ENCODE measurements at places on chromosomes 5 and 9.

GRCh38 chr5:131206772-131207171 lies 36.0 kb downstream of the LYRM7 start:
- no peak for DNase-seq

GRCh38 chr9:93958121-93958818 lies 3.1 kb upstream of the BARX1 start:
- no peak for DNase-seq

- no peak for DNase-seq
Measured at GRCh38 chr5:124238350-124238749, 508.1 kb downstream of the ZNF608 start.

DNA sequence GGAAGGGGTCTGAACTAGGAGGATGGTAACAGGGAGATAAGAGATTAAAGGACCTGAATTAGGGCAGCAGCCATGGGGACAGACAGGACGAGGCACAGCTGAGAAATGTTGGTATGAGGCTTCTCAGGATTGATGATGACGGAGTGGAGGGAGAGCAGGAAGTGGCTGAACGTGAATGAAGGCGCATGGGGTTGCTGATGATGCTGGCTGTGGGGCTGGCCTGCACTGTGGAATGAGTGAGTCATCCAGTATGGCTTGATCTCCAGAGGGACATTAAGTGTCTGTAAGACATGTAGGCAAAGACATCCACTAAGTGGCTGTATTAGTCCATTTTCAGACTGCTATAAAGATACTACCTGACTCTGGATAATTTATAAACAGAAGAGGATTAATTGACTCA lies 256.4 kb downstream of the ICE1 start:
- DNase-seq = no peak

DNA sequence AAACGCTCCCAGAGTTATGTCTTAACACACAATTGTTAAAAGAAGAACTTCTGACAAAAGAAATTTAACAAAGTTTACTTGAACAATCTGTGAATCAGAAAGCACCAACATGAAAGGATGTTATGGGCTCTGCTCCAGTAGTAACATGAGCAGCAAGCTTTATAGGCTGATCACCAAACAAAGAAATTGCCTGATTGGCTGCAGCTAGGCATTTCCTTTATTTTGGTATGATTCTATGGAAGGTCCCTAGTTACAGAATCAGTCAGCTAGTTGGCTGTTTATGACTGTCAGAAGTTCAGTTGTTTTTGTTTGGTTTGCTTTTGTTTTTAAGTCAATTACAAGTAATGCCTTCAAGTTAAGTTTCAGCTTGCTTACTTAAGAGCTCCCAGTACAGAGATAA lies 102.4 kb upstream of the SMC2 start:
- DNase-seq = no peak

- no peak for DNase-seq
Measured at GRCh38 chr9:109473329-109473728, 24.8 kb downstream of the PTPN3 start.

DNA sequence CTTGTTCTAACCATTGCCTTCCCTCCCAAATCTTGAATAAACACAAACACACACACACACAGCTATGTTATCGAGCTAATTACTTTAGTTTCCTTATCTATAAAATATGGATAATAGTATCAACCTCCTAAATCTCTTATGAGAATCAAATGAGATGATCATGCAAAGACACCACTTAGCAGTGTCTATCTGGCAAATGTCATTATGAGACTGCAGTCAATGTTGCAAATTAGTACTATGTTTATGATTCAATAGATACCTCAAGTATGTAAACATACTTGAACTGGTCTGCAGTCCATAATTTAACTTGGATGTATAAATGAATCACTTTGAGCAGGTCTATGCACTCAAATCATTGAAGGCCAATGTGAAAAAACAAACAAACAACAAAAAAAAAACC lies 22.2 kb upstream of the ERAP2 start:
- no peak for DNase-seq

DNA sequence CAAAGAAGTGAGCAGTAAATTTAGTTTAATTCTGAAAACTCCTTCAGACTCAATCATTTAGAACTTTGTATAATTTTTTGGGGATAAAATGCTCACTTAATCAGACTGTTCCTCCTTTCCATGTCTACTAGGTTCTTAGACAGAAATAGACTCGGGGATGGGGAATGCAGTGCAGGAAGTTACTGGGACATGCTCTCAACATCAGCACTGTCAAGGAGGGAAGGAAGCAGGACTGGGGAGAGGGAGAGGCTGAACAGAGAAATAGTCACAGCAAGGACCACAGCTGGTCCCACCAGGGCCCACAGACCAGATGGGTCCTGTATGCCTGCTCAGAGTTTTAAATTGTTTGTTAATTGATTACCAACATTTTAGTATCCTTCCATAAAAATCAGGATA lies 310.1 kb upstream of the MSX2 start:
- no peak for DNase-seq

- DNase-seq = peak; percentile 86
Measured at GRCh38 chr9:125126019-125126746, 17.1 kb downstream of the SCAI start.

DNA sequence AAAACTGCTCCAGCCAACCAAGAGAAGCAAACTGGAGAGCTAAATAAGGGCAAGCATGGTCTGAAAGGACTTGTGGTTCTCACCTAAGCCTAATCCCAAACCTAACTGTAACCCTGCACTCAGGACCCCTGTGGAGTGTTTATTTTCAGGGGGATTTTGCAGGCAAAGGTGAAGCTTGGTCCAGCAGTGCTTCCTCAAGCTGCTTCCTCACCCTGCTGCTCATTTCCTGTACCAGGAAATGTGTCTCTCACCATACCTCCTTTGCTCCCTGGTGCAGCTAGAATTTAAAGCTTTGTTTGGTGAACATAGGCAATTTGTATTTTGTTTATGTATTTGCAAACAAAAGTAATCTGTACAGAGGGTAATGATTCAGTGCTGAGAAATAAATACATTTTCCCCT lies 50.2 kb downstream of the CARTPT start:
- no peak for DNase-seq

DNA sequence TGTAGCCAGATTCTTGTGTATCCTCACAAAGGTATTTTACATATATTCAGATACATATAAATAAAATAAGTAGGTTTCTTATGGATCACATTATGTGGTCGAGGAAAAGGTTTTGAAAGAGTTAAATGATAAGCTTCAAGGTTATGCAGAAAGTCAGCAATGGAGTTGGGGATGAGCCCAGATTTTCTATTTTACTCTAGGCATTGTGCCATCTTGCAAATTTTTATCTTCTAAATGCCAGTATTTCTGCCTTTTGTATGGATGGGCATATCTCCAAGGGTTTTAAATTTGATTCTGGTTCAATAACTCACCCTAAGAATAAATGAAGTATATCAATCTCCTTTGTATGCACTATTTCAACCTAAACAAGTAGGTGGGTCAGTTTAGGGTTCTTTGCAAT lies 410.7 kb downstream of the DMRTA1 start:
- DNase-seq = no peak

DNA sequence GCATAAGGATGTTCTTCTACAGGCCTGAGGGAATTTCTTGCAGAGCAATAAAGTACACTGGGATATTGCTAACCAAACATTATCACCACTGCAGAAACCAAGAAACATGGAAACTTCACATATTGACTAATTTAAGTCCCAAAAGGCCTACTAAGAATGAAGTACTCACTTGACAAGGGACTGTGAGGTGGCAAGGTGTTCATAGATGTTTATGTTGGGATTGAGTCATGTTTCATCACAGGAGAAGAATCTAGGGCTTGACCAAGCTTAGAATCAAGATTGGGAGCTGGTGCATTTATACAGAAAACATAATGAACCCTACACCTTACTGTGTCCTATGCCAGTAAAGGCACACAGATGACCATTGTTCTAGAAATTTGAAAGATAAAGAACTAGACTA lies 56.7 kb upstream of the GAS1 start:
- DNase-seq = no peak

GRCh38 chr9:133955821-133956411 lies 36.2 kb downstream of the VAV2 start:
- no peak for DNase-seq

- no peak for DNase-seq
Measured at GRCh38 chr5:95919658-95920057, 42.0 kb downstream of the ELL2 start.

- peak; percentile 43 for DNase-seq
Measured at GRCh38 chr9:108468364-108468763, 387.4 kb downstream of the ACTL7B start.

DNA sequence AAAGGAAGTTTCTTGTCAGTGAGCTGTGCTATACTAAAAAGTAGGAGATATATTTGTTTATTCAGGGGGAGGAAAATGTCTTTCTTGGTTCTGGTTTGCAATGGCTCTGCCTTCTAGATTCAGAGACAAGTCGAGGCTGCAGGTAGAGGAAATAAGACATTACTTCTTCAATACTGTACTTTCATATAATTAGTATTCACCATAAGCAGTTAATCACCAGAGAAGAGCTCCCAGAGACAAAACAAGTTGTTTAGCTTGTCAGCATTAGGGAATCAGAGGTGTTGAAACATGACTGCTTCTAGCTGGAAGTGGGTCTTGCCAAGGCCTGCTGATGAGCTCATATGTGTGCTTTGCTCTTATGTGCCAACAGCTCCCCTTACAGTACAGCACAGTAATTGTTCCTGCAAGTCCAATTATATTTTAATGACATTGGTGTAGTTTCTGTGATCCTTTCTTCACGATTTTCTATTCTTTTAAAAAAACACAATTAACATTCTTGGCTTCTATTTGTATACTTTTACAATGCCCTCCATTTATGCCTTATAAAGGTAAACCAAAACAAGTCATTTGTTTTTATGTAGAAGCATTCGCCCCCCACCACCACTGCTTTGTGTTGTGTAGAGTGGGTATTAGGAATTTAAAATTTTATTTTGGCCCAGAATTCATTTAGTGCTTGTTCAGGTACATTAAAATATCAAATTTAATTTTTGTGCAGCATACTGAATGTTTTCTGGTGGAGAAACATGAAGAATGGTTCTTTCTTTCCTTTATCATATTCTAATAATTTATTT lies 112.2 kb downstream of the RPS23 start:
- peak; percentile 84 for DNase-seq

DNA sequence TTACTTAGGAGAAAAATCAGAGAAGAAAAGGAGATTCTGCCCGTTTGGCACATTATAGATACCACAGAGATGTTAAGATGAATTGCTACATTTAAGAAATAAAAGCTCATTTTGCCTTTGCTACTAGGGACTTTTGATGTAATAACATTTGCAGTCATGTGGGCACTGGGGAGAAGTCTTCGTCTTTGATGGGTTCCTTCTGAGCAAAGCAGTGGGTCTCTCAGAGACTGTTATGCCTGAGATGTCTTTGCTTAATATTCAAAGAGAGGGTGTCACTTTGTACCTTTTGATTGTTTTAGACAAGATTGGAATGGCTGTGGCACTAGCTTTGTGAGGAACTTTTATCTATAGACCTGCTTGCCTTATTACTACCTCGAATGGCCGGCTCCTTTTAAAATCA lies 25.0 kb downstream of the SLC25A25 start:
- no peak for DNase-seq

- no peak for DNase-seq
Measured at GRCh38 chr9:23907343-23907742, 81.3 kb upstream of the ELAVL2 start.

DNA sequence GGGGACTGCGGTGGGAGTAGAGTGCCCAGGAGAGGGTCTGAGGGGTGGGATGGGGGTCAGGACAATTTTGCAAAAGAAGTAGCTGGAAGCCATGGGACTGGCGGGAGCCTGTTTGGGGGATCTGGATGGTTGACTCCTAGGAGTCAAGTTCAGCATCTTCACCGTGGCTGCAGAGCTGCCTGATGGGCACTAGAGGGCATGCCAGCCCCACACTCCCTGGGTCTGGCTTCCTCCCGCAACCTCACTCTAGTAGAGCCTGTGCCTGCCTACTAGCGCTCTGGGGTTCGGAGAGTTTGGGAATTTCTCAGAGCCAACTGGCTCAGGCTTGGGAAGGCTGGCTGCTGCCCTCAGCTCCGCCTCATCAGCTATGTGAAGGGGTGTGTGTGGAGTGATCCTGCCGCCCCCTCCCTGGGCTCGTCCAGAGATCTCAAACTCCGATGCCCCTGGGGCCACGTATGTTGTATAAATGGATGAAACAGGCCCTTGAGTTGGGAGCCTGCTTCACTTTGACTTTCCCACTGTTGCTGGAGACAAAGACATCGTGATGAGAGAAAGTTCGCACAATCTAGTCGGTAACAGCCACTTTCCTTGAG lies 10.8 kb downstream of the TSPAN17 start:
- DNase-seq = peak; percentile 71

- DNase-seq = no peak
Measured at GRCh38 chr9:92680166-92681119, 10.5 kb upstream of the IPPK start.

DNA sequence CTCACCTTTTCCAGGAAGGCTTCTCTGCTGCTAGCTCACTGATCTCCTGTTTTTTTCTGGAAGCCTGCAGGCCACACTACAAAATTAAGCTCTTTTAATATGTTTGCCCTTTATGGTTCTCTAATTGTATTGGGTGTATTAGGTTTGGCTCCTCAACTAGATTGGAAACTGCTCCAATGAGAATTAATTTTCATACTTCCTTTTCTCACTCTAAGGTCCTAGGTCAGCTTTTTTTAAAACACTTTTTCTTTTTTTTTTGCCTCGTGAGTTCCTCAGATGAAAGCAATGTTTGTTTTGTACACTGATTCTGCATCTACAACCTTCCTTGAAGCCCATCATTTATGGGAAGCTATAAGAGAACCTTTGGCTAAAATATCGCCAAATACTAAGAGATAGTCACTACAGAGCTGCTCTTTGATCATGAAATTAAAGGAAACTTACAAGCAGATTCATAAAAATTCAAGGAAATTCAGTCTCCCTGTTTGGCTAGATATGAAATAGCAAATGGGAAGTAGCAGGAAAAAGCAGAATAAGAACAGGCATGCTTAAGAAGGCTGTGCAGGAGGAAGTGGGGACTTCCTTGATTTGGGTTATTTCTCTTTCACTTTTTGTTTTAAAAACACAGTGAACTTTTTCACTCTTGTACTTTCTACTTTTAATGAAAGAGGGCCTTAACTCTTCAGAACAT lies 55.2 kb upstream of the FYB1 start:
- DNase-seq = no peak

GRCh38 chr9:93589688-93590087 lies 13.3 kb downstream of the PHF2 start:
- DNase-seq = no peak

- DNase-seq = no peak
Measured at GRCh38 chr5:82748688-82749460, 328.3 kb downstream of the TMEM167A start.

GRCh38 chr9:10479172-10479571 lies 133.6 kb downstream of the PTPRD start:
- peak; percentile 12 for DNase-seq

All from ACHN (cell line).